ENCODE measurements at places on chromosomes 1 and 21. TPM values are rescaled to one million over a fixed set of nuclear protein-coding genes. Genes with fewer than 3 reads are reported as not detected.

GRCh38 chr21:37686991-37687810 lies 229.1 kb downstream of the KCNJ6 start:
- no peak for DNase-seq

DNA sequence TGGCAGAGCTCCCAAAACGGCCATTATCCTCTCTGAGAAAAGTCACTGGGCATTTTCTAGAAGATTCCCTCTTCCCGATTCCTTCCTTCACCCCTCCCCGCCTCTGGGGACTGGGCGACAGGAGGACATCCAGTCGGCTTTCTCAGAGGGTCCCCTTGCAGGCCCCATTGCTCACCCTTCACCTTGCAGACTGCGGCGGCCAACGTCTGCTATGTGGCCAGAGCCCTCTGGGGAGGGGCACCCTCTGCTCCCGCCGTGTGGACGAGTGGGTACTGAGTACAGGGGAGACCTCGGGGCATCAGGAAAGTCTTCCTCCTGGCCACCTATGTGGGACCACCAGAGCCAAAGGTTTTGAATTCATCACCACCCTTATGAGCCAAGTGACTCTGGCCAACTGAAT lies 293.5 kb upstream of the VAMP3 start:
- DNase-seq: no peak

RGL1 gene
- 1.9 TPM for total RNA-seq

GRCh38 chr1:23483321-23484252 lies at the start of gene ASAP3:
TSS of gene ASAP3 (minus strand) at chr1:23484179. CDS start at chr1:23484133, 46 bp downstream.
- peak; percentile 70 for DNase-seq

- no peak for DNase-seq
These were observed 60.7 kb downstream of the ZNF697 start for GRCh38 chr1:119587341-119587740.

- DNase-seq: no peak
These were observed 129.2 kb downstream of the PTPN14 start for GRCh38 chr1:214422137-214422671.

DNA sequence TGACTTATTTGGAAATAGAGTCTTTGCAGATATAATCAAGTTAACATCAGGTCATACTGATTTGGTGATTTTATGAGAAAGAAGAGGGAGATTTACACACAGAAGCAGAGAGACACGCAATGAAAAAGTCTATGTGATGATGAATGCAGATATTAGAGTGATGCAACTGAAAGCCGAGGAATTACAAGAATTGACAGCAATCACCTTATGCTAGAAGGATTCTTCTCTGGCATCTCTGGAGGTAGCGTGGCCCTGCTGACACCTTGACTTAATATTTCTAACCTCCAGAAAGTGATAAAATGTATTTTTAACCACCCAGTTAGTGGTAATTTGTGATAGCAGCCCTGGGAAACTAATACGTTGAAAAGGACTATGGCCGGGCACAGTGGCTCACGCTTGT lies 14.2 kb upstream of the CFH start:
- DNase-seq: no peak

KRTAP27-1 gene
- total RNA-seq: not detected

DNA sequence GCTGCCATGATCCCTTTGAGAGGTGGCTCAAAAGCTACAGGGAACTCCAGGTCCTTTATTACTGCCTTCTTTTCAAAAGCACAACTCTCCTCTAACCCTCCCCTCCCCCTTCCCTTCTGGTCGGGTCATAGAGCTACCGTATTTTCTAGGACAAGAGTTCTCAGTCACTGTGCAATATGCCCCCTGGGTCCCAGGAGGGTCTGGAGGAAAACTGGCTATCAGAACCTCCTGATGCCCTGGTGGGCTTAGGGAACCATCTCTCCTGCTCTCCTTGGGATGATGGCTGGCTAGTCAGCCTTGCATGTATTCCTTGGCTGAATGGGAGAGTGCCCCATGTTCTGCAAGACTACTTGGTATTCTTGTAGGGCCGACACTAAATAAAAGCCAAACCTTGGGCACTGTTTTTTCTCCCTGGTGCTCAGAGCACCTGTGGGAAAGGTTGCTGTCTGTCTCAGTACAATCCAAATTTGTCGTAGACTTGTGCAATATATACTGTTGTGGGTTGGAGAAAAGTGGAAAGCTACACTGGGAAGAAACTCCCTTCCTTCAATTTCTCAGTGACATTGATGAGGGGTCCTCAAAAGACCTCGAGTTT lies 3.1 kb downstream of the BTG2 start:
- no peak for DNase-seq

NUF2 gene
- 2.4 TPM for total RNA-seq

GRCh38 chr1:111499026-111499785 lies 4.2 kb downstream of the ADORA3 start:
- no peak for DNase-seq

DNA sequence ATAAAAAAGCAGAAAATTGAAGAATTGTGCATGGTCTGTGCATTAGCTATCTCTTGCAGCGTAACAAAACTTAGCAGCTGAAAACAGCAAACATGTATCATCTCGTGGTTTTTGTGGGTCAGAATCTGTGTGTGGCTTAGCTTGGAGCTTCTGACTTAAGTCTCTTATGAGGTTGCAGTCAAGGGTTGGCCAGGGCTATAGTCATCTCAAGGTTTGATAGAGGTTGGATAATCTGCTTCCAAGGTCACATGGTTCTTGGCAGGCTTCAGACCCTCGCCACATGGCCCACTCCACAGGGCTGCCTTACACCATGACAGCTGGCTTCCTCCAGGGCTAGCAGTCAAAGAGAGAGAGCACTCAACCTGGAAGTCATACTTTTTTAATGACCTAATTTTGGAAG lies 35.9 kb downstream of the CNST start:
- no peak for DNase-seq

DNA sequence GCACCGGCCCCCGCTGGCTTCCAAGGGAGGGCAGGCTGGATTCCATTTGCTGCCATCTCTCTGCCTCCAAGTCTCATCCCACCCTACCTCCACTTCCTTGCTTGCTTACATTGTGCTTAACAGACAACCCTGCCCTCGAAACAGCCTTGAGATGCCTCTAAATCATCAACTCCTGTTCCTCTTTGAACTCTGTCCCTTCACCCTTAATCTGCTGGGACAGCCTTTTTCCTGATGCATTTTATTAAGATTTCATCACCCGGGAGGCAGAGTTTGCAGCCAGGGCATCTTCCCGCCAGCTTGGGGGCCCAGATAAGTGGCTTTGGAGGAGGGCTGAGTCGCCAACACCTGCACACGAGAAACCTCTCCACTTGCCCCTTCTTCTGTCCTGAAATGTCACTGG lies 192.5 kb downstream of the KAZN start:
- DNase-seq: no peak

GRCh38 chr1:209720326-209720725 lies 15.7 kb downstream of the HSD11B1 start:
- DNase-seq: no peak

PROX1 gene
- total RNA-seq: not detected

DNA sequence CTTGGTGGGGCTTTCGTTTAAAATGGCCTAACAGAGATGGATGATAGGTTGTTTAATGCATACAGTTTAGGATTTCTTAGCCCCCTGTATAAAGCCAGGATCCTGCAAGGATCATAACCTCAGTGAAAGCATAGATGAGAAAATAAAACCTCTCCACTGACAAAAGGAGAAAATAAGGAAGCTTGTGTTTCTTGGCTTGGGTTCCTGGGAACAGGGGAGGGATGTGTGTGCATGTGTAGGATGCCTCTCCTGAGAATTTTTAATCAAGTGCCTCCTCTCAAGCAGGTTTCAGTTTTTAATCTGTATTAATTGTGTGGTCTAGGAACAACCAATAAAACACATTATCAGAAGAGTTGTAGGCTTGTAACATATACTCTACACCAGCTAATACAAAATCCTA lies 26.1 kb downstream of the PRKACB start:
- DNase-seq: no peak
